Activated naive CD8-positive, alpha-beta T cell treated with anti-CD3 and anti-CD28 coated beads for 36 hours (primary cell): ENCODE measurements at places on chromosomes 1 and 21. TPM values are rescaled to one million over a fixed set of nuclear protein-coding genes. Genes with fewer than 3 reads are reported as not detected.

FCRL1 gene
- total RNA-seq, result 1.0 TPM

GJA9 gene
- total RNA-seq, result not detected

RAB7B gene
- not detected for total RNA-seq

VASH2 gene
- total RNA-seq, result 0.21 TPM

CNKSR1 gene
- 2.2 TPM for total RNA-seq

NUDT4B gene
- 0.56 TPM for total RNA-seq

CTSS gene
- 38.9 TPM for total RNA-seq

SLC30A2 gene
- not detected for total RNA-seq

FHAD1 gene
- 0.49 TPM for total RNA-seq

HSPA6 gene
- 0.33 TPM for total RNA-seq

GUCA2B gene
- total RNA-seq, result not detected

PADI1 gene
- not detected for total RNA-seq

WNT2B gene
- total RNA-seq, result not detected

RCAN1 gene
- total RNA-seq, result 13.2 TPM

C1orf159 gene
- 18.9 TPM for total RNA-seq
